CD4-positive, alpha-beta T cell treated with Interferon alpha-2 for 1 hour (primary cell): ENCODE measurements at places on chromosomes 5 and 9.

- no peak for DNase-seq
Measured at GRCh38 chr9:23255346-23255745, 570.7 kb downstream of the ELAVL2 start.

- DNase-seq: peak; percentile 85
Measured at GRCh38 chr9:114387680-114388356, at the start of gene AKNA. Gene AKNA, minus strand, starts transcription at chr9:114387982. Its CDS starts 6,649 bp downstream, at chr9:114381333.

GRCh38 chr5:73985145-73985544 is 359.1 kb downstream of the ARHGEF28 start:
- DNase-seq: no peak

DNA sequence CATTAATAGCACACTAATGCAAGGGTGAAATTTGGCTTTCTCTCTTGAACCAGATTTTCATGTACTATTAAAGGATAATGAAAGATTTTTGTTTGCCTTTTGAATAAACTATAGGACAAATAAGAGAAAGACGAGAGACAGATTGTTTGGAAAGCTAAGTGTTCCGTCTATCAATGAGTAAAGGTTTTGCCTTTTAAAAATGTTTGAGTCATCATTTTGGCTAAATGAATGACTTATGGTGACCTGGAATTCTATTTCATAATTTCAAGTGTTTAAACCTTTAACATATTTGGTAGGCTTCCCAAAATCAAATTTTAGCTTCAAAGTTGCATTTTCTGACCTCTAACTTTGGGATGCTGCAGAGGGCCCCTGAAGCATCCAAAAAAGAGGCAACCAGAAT is 145.2 kb downstream of the SLC25A46 start:
- DNase-seq: no peak

- no peak for DNase-seq
Measured at GRCh38 chr9:129027224-129027684, 877 bp downstream of the SH3GLB2 start.

GRCh38 chr5:174008922-174009321 is 20.0 kb downstream of the C5orf47 start:
- no peak for DNase-seq

GRCh38 chr9:115035841-115036612 is 81.9 kb downstream of the TNC start:
- DNase-seq: no peak

DNA sequence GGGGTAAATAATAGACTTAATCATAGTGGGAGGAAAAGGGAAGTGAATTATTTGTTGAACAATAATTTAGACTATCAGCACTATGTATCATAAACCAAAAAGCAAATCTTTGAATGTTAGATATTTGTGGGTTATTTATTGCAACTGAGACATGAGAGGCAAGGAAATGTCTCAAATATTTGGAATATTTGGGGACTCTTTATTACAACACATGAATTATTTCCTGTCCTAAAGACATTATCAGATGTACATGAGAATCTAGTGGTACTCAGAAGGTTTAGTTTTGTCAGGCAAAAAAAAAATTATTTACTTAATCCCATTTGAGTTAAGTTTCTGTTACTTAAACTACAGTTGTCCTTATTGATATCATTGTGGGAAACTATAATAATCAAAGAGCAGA is 91.1 kb downstream of the TLR4 start:
- DNase-seq: no peak

DNA sequence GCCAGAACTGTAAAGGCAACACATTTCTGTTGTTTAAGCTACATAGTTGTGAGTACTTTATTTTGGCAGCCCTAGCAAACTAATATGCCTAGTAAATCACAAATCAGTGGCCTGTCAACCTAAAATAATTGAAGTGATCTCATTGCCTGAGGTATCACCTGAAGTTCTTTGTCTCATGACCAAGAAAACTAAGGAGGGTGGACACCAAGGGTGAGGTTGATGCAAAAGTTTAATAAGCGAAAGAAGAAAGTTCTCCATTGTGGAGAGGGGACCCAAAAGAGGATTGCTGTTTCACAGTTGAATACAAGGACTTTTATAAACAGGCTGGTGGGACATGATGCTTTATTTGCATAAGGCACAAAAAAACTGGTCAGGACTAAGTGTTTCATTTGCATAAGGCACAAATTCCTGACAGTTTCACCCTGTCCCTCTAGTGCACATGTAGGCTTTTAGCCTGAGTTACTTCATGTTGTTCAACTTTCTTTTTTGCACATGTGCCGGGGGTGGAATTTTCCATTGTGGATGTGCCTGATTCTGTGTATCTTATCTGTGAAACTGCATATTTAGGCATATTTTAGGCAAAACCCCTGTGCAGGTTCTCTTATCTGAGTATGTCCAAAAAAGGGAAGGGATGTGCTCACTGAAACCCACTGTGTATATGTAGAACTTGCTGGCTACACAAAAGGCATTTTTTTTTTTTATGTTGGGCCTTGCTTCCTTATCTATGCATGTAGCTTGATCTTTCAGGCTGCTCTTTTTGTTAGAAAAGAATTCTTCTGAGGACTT is 108.6 kb upstream of the RAI14 start:
- no peak for DNase-seq

- no peak for DNase-seq
Measured at GRCh38 chr5:174692381-174692780, 32.0 kb upstream of the MSX2 start.

DNA sequence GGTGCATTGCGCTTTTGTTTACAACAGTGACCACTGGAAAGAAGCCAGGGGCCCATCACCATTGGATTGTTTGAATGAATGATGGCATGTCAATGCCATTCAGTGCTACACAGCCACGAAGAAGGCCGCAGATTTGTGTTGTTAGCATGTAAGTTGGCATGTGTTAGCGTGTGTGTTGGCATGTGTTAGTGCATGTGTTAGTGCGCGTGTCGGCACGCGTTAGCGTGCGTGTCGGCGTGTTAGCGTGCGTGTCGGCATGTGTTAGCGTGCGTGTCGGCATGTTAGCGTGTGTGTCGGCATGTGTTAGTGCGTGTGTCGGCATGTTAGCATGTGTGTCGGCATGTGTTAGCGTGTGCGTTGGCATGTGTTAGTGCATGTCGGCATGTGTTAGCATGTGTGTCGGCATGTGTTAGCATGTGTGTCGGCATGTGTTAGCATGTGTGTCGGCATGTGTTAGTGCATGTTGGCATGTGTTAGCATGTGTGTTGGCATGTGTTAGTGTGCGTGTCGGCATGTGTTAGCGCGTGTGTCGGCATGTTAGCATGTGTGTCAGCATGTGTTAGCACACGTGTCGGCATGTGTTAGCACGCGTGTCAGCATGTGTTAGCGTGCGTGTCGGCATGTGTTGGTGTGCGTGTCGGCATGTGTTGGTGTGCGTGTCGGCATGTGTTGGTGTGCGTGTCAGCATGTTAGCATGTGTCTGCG is 15.3 kb upstream of the ANKRD33B start:
- DNase-seq: no peak

DNA sequence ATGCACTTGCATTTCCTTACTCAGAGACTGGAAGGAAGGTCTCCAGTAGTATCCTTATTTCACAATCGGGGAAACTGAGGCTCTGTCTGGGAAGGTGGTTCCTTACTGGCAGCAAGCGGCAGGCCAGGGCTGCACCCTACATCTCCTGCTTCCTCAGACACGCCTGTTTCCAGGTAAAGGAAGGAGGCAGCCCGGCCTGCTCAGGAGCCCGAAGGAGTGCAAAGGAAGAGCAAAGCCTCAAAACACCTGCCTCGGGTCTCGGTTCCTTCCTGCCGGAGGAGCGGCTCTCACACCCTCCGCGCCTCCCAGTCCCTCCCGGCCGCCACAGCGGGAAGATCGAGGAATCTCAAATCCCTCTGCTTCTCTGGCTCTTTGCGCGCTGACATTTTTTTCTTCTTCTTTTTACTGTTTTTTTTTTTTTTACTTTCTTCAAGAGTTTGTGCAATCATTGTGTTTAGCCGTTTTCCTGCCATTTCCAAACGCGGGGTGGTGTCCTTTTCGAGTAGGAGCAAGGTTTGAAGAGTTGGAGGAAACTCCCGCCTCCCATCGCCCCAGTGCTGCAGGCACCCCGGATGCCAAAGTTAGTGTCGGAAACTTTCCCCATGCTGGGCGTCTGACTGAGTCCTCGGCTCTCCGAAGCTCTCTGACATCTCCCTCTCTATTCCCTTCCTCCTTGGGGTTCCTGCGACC is 1.0 kb downstream of the GGTA1 start:
- peak; percentile 1 for DNase-seq

DNA sequence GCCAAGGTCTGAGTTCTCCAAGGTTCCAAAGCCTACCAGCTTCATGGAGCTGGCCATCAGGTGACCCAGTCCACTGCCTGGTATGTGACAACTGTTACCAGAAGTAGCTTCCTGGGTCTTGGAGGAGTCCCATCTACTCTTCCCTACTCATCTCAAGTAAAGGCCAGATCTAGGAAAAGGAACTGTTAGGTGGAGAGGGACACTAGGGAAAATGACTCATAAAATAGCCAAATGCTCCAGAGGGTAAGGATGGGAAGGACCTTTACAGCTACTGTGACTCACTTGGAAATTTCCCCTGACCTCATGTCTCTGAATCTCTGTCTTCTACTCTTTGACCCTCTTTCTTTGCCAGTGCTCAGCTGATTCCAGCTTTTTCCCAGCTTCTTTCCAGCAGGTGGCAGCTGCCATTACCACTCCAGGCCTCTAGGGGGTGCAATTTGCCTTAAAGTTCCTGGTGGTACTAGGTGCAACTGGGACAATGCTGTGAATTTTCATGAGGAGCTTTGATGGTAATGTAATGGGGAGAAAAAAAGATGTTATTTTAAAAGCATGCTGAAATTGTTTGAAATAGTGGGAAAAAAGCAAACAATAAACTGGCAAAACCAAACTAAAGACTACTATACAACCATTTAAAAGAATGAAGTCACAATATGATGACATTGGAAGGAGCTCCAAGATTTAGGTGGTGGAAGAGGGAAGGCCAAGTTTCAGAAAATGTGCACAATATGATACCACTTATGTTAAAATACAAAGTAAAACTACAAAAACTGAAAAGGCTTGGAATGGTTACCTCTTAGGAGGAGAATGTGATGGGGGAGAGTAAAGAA is 27.1 kb upstream of the MYORG start:
- DNase-seq: peak; percentile 30

- DNase-seq: no peak
Measured at GRCh38 chr9:131810351-131811170, 70.7 kb upstream of the RAPGEF1 start.

GRCh38 chr5:124021066-124021641 is 509.2 kb downstream of the CSNK1G3 start:
- DNase-seq: no peak

GRCh38 chr9:32431940-32432555 is 47.6 kb downstream of the ACO1 start:
- peak; percentile 48 for DNase-seq

DNA sequence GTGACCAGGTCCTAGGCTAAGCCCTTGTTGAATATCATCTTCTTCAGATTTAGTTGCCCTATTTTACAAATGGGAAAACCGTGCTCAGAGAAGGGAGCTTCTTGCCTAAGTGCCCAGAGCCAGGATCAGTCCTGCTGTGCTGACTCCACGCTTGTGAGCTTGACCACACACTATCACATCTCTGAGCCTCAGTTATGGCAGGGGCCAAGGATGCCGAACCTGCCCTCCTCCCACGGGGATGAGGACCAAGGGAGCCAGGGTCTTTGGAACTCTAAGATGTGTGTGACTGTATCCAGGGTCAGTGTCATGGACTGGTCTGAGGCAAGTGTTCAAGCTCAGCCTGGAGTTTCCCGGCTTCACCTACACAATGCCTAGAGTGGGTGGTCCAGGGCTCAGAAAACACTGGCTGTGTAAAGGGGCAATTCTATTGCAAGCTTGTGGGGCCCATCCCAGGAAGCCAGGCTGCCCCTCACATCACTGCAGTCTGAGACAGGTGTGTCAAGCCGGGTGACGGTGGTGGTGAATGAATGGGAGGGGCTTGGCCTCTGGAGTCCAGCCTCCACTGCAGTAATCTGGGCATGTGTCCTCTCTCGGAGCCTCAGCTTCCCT is 235.7 kb downstream of the PBX3 start:
- no peak for DNase-seq

- DNase-seq: no peak
Measured at GRCh38 chr9:105963343-105964099, 269.2 kb downstream of the TMEM38B start.

GRCh38 chr5:54821445-54822323 is 163.7 kb downstream of the ESM1 start:
- DNase-seq: no peak

DNA sequence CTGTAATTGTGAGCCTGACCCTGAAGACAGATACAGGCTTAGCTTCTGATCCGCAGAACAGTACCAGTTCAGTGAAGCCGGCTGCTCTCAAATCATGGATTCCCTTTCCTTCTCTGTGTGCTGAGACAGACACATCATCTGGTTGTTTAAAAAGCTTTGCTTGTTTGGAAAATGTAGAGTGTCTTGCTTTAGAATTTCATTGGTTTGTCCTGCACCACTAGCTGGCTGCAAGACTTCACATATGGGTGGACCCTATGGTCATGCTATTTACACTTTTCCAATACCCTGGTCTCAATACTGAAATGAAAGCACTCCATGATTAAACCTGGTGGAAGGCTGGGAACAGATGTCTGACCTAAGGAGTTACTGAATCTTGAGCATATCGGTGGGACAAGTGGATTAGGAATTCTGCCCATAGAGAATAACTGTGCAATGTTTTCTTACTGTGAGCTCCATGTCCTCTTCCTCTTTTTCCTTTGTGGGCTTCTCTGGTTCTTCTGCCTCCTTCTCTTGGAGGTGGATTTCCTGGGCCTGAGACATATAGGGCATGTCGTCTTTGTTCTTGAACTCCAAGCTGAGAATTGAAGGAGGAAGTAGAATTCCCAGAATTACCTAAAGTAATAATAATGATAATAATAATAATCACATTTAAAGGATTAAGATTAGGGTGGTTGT is 201.1 kb upstream of the KLF9 start:
- DNase-seq: no peak

GRCh38 chr9:89766991-89767390 is 162.2 kb downstream of the GADD45G start:
- no peak for DNase-seq

DNA sequence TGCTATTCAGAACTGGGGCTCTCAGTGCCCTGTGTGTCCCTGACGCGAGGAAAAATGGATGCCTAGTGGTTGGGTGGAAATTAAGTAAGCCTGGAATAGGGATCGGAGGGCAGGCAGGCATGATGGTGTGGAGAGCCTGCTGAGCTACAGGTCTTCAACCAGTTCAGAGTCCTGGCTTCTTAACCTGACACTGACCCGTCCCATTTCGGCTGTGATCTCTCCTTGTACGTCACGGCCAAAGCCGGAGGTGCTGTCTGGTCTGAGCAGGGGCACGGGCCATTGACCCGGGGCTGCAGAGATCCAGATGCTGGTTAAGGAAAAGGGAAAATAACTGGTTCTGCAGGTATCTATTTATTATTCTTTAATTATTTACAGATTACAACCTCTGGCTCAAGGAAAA is 27.9 kb downstream of the RHOBTB3 start:
- no peak for DNase-seq

DNA sequence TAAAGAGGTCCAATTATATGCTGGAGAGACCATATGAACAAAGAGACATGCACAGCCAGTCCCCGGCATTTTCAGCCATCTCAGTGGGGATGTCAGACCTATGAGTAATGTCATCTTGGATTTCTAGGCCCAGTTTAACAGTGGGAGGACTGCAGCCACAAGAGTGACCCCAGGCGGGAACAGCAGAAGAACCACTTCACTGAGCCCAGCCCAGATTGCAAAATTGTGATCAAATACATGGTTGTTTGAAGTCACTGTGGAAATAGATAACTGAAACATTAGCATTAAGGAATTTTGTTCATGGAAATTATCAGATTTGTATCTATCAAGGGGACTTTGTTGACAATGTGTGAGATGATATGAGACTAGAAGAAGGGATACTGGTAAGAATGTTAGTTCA is 42.1 kb upstream of the C9orf57 start:
- no peak for DNase-seq

- DNase-seq: no peak
Measured at GRCh38 chr5:87944553-87945285, 323.9 kb downstream of the TMEM161B start.

- DNase-seq: no peak
Measured at GRCh38 chr5:27523629-27524028, 485.2 kb upstream of the CDH9 start.
